ENCODE measurements at places on chromosomes 12 and 14.

- DNase-seq = no peak
Observed at GRCh38 chr14:66163023-66163422, 323.1 kb upstream of the CCDC196 start.

DNA sequence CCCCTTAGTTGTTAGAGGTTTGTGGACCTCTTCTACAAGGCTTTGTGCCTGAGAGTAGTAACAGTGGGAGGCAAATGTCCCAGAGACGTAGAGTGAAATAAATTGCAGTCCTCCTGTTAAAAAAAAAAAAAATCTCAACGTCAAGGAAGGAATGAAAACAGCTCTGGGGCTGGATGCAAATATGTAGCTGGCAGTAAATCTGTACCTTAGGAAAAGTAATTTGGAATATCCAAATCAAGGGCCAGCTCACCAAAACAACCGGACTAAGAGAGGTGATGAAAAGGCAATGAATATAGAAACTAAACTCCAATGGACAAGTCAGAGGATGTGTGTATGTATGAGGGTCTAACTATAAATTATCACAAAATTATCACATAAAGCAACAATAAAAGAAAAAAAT lies 27.0 kb downstream of the SINHCAF start:
- no peak for DNase-seq

DNA sequence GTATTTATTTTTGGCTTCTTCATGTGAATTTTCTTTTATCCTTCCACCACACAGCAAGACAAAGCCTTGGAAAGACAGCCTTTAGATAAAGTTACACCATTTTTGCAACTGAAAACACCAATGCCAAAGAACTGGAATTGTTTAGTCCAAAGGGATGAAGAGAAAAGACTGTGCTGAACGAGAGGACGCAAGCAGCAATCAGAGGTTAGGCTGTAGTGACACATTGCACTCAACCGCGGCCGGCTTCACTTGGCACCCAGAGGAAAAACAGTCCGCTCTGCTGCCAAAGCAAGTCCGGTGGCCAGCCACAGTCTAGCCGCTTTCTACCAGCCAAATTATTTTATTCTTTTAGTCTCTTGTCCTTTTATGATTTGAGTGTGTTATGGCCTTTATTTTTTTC lies 49.1 kb upstream of the KCNJ8 start:
- DNase-seq = peak; percentile 32

GRCh38 chr12:19242581-19242980 lies 113.0 kb downstream of the PLEKHA5 start:
- DNase-seq = no peak

GRCh38 chr12:117069926-117070900 lies 29.0 kb downstream of the TESC start:
- no peak for DNase-seq

DNA sequence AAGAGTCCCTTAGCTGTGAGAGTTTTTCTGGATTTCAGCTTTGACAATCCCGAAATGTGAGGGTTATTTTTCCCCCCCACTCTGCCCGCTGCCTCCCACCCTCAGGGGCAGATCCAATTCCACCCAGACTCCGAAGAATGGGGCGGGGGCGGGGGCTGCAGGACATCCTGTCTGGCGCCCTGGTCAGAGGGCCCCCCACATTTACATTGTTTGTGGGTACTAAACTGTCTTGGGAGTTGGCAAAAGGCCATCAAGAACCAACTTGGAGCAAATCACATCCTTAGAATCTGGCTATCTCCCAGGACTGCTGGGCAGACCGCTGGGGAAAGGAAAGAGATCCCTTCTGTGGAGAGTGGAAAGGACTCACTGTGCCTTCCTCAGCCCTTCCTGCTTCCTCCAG lies 2.4 kb downstream of the EMP1 start:
- DNase-seq = no peak

DNA sequence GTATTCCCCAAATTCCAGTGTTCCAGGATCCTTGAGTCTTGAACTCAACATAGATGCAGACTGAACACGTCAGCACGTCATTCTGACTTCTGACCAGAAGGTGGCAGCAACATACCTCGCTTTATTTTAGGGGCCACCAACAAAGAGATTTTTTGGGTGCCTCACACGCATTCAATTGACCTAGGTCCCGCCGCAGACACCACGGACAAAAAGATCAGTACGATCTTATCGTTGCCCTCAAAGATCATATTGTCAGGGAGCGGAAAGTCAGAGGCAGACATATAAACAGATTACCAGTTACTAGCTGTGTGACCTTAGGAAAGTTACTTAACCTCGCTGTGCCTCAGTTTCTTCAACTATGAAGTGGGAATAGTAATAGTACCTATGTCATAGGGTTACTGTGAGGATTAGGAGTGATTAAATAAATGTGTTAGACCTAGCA lies 6.5 kb upstream of the PRPH start:
- peak; percentile 67 for DNase-seq

- DNase-seq = no peak
Observed at GRCh38 chr14:59376686-59377085, 88.5 kb downstream of the GPR135 start.

- DNase-seq = no peak
Observed at GRCh38 chr14:101721111-101721510, 40.4 kb upstream of the PPP2R5C start.

DNA sequence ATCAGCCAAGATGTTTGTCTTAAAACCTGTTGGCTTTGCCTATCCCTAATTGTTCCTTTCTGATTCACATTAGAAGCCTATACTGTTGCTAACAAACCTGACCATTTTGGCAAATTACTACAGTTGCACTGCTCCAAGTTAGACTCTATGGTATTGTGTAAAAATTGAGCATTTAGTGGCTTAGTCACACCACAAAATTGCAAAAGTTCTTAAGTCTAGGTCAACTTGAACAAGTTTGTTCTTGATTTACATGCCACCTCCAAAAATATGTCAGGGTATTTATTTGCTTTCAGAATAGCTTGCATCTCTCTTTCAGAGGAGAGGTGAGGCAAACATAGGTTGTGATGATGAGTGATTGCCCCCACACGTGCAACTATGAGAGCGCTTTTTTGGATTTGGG lies 27.0 kb upstream of the PTHLH start:
- no peak for DNase-seq

- DNase-seq = no peak
Observed at GRCh38 chr12:121264951-121265515, 31.5 kb downstream of the CAMKK2 start.

- DNase-seq = no peak
Observed at GRCh38 chr14:96503306-96503679, 1.1 kb downstream of the PAPOLA start.

DNA sequence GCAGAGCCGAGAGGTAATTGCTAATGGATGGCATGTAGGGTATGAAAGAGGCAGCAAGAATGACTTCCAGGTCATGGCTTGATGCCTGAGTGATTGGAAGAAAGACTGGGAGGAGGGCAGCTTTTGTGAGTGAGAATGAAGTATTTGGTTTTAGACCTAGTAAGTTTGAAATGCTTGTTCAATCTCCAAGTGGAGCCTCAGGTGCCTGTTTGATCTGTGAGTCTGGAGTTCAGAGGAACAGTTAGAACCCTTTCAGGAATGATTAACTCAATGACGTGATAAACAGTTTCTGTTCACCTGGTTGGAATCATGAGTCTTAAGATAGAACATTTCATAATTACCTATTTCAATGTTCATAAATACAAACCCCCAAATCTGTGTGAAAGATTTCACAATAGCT lies 10.4 kb downstream of the KCNJ8 start:
- no peak for DNase-seq

DNA sequence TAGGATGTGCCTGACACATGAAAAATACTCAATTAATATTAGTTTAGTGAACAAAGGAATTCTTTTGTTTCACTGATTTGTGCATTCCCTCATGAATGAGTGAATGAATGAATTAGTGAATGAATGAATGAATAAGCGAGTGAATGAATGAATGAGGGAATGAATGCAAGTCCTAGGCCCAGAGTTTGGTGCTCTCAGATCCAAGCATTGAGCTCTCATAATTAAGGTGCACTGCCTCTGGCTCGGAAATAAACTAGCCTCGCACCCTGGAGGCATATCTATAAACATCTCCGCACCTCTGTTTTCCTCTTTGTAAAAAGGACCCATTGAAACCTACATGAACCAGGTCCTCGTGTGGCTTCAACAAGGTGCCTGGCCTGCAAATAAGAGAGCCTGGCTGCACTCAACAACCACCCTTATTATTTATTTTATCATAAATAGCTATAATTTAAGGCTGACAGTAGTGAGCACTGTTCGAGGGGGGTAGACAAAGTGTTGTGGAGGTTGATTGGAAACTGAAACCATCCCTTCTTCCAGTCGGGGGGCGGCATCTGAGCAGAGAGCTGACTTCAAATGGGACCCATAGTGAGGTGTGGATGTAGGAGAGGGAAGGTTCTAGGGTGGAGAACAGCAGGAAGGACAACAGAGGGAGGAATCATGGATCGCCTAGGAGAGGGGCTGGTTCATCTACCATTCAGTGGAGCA lies 316.8 kb downstream of the BCL11B start:
- DNase-seq = no peak

DNA sequence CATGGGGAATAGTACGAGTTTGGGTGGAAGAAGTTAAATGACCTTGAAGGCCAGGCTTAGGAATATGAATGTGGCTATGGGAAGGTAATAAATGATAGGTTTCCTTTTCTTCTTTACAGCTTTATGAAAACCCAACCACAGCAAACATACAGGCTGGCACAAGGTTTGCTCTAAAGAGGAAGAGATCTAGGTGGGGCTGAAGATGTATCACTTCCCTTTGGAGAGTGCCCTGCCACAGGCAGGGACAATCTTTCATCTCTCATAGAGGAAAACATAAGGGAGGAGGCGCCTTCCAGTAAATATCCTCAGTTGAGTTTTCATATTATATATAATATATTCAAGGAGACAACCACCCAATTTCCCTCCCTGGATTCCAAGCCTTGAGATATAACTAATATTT lies 72.9 kb upstream of the FRMD6 start:
- no peak for DNase-seq

DNA sequence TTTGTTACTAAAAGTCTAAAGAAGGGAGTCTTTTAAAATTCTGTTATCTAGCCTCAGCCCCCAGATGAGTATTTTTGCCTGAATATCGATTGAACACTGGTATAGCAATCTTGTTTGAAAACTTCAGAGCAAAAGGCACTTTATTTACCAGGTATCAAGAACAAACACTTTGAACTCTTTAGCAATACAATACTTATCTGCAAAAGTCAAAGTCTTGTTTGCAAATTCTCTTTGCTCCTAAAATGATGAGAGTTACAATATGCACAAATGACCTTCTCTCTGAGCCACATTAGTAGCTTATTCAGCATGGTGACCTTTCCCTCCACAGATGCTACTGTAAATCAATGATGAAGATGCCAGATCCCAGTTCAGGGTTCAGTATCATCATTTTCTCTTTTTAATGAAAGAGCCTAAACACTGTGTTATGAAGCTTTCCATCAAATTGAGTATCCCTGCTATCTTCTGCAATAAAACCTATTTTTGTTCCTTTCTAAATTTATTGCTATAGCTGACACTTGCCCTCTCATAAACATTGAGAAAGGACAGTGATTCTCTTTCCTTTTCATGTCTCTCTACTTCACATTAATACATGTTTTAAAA lies 752.7 kb upstream of the MGAT4C start:
- no peak for DNase-seq

DNA sequence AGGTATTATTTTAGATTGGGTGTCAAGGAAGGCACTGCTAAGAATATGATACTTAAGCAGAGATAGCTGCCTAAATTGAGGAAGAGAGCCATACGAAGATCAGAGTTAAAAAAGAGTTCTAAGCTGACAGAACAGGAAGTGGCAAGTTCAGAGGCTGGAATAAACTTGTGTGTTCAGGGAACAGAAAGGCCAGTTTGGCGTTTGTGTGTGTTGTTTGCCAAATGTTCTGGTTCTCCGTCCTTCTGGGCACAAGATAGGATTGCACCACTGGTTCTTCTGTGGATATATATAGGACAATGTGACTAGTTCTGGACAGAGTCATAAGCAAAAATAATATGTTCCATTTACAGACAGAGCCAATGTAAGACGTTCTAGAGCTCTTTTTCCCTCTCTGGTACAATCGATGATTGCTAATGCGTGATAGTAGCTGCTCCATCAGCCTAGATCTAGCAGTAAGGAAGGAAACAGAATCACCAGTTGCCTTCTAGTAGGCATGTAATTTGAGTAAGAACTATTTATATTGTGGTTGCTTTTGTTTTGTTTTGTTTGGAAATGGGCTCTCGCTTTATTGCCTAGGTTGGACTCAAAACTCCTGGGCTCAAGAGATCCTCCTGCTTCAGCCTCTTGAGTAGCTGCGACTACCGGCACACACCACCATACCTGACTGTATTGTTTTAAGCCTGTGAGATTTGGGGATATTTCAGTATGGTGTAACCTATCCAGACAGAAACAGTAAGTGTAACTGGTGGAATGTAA lies 7.4 kb downstream of the BBS10 start:
- DNase-seq = no peak

GRCh38 chr12:55699471-55700055 lies 8.1 kb downstream of the ITGA7 start:
- no peak for DNase-seq

DNA sequence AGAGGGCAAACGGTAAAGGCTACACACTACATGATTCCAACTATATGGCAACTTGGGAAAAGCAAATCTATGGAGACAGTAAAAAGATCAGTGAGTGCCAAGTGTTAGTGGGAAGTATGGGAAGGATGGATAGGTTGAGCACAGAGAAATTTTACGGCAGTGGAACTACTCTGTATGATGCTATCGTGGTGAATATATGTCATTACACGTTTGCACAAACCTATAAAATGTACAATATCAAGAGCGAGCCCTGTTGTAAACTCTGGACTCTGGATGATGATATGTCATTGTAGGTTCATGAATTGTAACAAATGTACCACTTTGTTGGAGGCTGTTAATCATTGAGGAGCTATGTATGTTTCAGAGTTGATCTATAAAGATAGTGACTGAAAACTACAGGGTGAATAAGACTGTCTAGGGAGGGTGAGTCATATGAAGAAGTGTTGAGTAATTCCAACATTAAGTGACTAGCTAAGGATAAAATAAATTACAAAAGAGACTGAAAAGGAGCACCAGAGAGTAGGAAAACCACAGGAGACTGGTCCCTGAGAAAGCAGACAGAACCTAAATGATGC lies 349.2 kb upstream of the LMO3 start:
- no peak for DNase-seq

- no peak for DNase-seq
Observed at GRCh38 chr14:87883750-87884149, 109.2 kb downstream of the GALC start.

GRCh38 chr14:61756135-61756534 lies 6.1 kb upstream of the SNAPC1 start:
- no peak for DNase-seq

DNA sequence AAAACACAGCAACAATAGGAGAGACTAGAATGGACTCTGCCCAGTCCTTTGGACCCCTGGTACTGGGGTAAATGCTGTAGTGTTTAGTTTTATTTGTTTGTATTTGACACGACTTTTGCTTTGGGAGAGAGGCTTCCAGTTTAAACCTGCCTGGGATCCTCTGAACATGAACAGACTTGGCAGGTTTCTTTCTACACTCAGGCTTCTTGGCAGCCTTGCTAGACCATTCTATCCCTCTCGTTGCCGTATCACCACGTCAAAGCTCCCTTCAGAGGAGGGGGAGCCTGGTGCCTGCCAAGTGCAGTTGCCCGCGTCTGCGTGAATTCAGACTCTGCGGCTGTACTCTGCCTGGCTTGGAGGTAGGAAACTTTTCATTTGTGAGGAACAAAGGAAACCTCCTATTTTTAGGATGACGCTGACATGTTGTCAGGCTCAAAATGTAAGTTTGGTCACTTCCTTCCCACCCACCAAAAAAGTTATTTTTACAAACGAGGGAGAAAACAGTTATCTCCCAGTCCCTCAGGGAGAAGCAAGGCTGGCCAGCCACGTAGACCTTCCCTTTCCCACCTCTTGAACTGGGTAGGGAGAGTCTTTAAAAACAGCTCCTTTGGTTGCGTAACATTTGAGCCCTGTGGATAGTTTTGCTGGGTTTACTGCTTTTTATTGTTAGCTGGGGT lies 25.9 kb downstream of the CD9 start:
- no peak for DNase-seq

Measured in nephron progenitor cell (in vitro differentiated cells).